GM18507 (cell line): ENCODE measurements at places on chromosomes 3 and 15.

GRCh38 chr15:78317145-78317836 lies 17.9 kb upstream of the SKIC8 start:
- DNase-seq, result no peak

DNA sequence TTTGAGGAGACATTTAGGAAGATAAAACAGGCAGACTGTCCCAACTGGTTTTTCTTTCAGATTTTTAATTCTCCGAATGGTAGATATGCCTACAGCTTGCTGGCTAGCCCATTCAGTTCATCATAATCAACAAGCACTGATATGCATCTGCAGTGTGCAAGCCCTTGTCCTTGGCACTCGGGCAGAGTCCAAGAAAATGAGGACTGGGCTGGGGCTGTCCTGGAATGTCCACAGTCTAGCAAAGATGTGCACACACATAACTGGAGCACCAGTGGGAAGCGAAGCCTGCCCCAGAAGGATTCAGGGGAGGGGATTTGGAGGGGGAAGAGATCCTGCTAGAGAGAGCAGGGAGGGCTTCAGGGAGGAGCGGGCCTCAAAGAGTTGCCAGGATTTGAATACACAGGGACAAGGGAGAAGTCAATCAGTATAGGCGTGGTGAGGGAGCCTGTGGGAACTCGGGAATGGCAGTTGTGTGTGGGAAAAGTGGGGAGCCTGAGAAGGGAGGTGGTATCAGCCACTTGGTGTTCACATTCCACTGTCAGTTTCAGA lies 8.7 kb downstream of the FAH start:
- no peak for DNase-seq

DNA sequence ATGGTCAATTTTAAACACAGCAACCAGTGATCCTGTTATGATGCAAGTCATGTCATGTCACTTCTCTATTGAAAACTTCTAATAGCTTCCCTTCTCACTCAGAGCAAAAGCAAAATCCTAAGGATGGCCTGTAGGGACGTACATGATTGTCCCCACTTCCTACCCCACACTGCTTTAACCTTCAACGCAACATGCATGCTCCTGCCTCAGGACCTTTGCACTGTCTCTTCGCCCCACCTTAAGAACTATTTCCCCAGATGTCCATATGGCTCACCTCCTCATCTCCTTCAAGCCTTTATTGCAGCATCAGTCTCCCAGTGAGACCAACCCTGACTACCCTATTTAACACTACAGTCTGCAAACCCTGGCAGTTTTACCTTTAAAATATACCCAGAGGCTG lies 214.1 kb upstream of the CHRM5 start:
- DNase-seq, result no peak

GRCh38 chr15:66570842-66571478 lies 5.2 kb upstream of the LCTL start:
- DNase-seq, result no peak

GRCh38 chr3:176734146-176734545 lies 463.1 kb downstream of the TBL1XR1 start:
- DNase-seq, result no peak

GRCh38 chr3:172749230-172749965 lies 1.1 kb upstream of the ECT2 start:
- DNase-seq, result no peak

- no peak for DNase-seq
These were observed 171.6 kb upstream of the TSC22D2 start for GRCh38 chr3:150236316-150237082.

DNA sequence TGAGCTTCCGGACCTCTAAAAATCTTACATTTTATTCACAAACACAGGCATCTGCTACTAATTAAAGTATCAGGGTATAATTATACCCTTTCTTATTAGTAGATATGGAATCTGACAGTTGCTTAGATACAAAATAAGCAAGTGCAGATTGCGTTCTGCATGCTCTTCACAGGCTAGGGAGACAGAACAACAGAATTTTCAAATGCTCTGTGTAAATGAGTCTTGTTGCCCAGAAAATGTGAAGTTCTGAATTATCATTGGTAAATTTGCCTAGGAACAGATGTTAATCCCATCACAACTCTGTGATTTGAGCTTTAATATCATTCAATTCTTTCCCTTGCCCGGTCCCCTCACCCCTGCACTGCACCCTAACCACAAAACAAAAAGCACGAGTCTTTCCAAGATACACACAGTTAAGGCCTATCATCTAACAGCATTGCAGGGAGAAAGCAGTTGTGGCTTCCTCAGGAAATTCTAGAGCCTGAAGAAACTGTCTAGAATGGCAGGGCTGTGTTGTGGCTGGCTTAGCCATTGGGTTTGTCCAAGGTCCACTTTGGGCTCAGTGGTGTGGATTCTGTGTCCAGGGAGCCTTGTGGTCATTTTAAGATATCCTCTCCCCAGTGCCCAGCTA lies 119.8 kb downstream of the PDCD6IP start:
- no peak for DNase-seq

- no peak for DNase-seq
These were observed 38.0 kb downstream of the SSR3 start for GRCh38 chr3:156516961-156517360.

GRCh38 chr15:28952666-28953491 lies 67.1 kb downstream of the APBA2 start:
- no peak for DNase-seq

DNA sequence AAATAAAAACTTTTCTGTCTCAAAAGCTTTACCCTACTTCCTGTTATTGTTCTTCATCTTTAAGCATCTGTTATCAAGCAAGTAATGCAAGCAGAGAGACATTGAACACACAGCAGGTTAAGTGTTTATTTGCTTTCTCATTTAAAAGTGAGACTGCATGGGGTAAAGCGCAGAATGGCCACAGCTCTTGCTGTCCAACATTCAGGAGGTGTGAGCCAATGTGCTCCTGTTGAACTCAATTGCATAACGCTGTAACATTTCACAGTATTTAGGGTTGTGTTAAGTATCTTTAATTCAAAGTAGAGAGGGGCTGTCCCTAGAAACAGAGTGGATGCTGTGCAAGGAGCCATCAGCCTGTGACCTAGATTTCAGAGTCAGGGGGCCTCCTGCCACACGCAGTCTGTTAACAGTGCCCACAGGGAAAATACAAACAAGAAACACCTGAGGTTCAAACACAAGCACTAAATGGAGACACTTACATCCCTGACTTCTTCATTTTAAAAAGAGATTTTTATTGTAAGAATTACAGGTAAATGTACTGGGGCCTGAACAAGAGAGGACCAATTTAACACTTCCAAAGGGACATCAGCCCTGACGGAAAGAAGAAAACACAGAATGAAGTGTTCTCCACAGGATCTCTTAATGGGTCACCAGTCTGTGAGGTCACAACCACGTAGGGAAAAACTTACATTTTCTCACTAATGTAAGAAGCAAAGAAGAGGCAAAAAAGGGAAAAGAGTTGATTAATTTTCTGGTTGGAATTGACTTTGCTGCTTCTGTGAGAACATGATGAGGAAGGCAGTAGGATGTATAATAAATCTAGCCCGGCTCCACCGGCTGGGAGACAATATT lies 815.1 kb downstream of the VGLL3 start:
- no peak for DNase-seq

- DNase-seq, result no peak
These were observed 19.0 kb upstream of the CHCHD6 start for GRCh38 chr3:126685021-126685420.

GRCh38 chr3:31918179-31919150 lies 62.6 kb downstream of the OSBPL10 start:
- peak; percentile 22 for DNase-seq

GRCh38 chr3:57923101-57923500 lies 85.1 kb upstream of the FLNB start:
- no peak for DNase-seq

GRCh38 chr15:69225355-69226022 lies 65.1 kb downstream of the GLCE start:
- DNase-seq, result no peak

GRCh38 chr3:31357451-31357850 lies 175.3 kb upstream of the STT3B start:
- DNase-seq, result no peak

GRCh38 chr3:146781606-146782005 lies 176.5 kb upstream of the PLSCR5 start:
- no peak for DNase-seq

- DNase-seq, result no peak
These were observed 93.1 kb downstream of the DNASE1L3 start for GRCh38 chr3:58117561-58118181.

DNA sequence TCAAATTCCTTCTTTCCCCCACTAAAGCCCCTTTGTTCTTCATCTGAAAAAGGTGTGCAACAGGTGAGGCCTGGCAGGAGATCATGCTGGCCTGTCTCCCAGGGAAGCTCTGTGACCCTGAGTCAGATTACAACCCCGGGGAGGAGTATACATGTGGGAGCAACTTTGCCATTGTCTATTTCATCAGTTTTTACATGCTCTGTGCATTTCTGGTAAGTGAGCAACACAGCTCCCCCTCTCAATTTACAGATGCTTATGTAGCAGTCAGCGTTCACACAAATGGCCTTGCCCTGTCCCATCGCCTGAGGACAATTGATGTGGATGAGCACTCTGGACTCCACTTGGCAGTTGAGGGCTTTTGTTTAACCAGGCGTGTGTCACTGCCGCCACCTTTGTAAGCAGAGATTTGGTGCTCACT lies 70.4 kb downstream of the CHDH start:
- no peak for DNase-seq

GRCh38 chr3:58555203-58555602 lies 18.2 kb upstream of the ACOX2 start:
- no peak for DNase-seq
